Skeletal muscle tissue (tissue), 5 donors: ENCODE measurements at places on chromosomes 2 and 18. TPM values are rescaled to one million over a fixed set of nuclear protein-coding genes. Genes with fewer than 3 reads are reported as not detected.

Gene DOK1
- 12.0 TPM for total RNA-seq

Gene FEV
- not detected for total RNA-seq

Gene NXPH2
- total RNA-seq = 9.4 TPM

Gene IL1R2
- total RNA-seq = 0.52 TPM

Gene LIMS4
- total RNA-seq = 1.0 TPM

Gene ALPG
- not detected for total RNA-seq

Gene GPC1
- total RNA-seq = 36.0 TPM

Gene TXNDC2
- not detected for total RNA-seq

Gene RHOB
- 146 TPM for total RNA-seq

Gene CD8B2
- under 0.01 TPM for total RNA-seq

Gene MFSD2B
- total RNA-seq = 0.52 TPM

Gene COL3A1
- total RNA-seq = 6,920 TPM

Gene PASK
- 3.7 TPM for total RNA-seq

Gene EMILIN1
- 61.6 TPM for total RNA-seq

Gene CRYBA2
- total RNA-seq = not detected
